ENCODE measurements at places on chromosomes 11 and 22.

DNA sequence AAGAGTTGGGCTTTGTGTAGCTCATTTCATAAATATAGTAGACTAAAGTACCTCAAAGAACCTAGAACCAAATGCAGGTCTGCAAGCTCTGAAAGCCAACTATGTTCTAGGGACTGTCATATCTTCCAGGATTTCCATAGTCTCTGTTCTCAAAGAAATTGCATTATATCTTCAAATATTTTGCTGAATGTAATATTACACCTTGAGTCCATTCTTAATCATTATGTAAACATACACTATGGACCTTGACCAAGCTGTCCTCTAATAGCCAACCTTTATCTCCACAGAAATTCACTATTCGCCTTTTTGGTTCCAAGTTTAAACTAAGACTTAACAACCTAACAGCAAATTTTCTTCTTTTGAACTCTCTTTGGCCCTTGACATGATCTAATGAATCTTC lies 678.7 kb upstream of the ARHGAP42 start:
- no peak for DNase-seq

DNA sequence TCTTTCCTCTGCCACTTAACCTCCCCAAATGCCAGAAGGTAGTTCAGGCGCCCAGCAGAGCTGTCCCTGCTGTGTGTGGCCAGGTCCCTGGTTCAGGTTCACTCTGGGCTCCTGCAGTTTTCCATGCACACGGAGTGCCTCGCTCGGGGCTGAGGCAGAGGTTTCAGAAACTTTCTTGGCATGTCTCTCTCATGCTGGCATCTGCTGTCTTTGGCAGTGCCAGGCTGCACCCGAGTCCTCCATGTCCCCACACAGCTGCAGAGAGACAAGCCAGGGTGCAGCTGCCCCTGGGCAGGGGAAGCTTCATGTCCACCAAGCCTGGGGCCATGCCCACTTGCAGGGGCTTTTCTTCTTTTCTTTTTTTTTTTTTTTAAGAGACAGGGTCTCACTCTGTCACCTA lies 7.0 kb upstream of the NEFH start:
- DNase-seq, result no peak

- DNase-seq, result no peak
Measured at GRCh38 chr11:48242501-48242900, 2.4 kb upstream of the OR4X2 start.

DNA sequence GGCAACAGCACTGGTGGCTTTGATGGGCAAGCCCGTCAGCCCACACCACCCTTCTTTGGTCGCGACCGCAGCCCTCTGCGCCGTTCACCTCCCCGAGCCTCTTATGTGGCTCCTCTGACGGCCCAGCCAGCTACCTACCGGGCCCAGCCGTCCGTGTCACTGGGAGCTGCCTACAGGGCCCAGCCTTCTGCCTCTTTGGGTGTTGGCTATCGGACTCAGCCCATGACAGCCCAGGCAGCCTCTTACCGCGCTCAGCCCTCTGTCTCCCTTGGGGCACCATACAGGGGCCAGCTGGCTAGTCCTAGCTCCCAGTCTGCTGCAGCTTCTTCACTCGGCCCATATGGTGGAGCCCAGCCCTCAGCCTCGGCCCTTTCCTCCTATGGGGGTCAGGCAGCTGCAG lies 8.0 kb downstream of the RBM14 start:
- no peak for DNase-seq

GRCh38 chr22:50064453-50064852 lies 6.4 kb upstream of the TTLL8 start:
- DNase-seq, result no peak

DNA sequence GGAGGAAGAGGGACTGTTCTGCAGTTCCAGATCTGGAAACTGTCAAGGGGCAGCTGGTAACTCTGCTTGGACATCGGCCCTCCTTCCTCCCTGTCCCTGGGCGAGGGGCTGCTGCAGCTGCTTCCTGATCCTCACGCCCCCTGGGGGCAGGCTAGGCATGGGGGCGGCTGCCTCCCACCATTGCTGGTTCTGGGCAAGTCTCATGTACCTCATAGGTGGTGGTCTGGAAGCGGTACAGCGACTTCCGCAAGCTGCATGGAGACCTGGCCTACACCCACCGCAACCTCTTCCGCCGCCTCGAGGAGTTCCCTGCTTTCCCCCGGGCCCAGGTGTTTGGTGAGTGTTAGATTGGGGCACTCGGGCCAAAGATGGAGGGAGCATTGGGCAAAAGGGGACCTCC lies 5.0 kb downstream of the SNX15 start:
- no peak for DNase-seq

DNA sequence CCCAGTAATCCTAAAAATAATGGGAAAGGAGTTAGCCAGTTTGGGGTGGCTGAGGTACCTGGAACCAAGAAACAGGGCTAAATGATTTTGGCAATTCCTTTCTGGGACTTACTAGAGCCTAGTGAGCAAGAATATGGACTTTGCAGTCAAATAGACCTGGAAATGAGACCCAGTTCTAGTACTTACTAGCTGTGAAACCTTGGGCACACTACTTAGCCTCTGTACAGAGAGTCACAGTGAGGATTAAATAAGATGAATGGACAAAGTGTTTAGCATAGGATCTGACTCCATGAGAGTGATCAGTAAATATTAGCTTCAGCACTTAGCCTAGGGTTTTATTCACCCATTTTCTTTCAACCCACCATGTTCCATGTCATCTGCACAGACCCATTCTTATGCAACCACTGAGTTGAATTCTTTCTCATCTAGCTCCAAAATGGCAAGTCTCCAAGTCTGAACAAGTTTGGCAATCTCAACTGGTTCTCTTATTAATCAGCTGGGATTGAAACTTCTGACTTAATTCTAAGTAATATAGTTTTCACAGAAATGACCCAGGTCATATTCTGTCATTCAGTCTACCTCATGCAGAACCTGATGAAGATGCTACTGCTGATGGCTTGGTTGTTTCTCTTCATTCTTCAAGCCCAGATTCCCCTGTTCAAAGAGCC lies 15.0 kb upstream of the SORL1 start:
- DNase-seq, result no peak

Data from substantia nigra (tissue), 51 donors.